ENCODE measurements at places on chromosomes 2 and 18.

GRCh38 chr2:86302320-86302719, 35.1 kb downstream of the REEP1 start:
- DNase-seq = no peak

DNA sequence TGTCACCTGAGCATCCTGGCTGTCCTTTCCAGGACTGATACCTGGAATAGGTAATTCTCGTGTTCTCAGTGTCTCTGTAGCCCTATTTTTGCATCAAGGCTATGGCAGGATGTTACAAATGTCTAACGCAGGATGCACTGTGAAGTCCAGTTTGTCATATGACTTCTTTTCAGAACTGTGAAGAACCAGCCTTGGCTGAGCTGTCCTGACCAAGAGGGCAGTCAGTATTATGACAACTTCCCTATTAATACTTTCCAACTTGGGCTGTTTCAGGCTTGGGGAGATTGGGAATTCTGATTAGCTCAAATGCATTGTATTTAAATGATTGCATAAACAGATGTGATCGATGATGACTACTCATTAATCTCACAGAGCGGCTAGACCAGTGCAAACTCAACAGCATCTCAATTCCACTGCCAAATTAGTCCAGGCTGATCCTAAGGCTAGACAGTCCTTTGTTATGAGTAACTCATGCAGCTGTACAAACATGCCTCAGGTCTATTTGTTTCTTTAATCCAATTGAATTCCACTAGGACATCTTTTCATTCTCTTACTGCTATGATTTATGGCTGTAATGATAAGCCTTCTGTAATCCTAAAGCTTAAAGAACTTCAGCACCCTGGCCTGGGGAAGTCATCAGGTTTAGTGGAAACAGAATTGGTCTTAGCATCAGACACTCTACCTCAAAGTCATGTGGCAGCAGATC, 331.6 kb downstream of the KCNS3 start:
- DNase-seq = no peak

DNA sequence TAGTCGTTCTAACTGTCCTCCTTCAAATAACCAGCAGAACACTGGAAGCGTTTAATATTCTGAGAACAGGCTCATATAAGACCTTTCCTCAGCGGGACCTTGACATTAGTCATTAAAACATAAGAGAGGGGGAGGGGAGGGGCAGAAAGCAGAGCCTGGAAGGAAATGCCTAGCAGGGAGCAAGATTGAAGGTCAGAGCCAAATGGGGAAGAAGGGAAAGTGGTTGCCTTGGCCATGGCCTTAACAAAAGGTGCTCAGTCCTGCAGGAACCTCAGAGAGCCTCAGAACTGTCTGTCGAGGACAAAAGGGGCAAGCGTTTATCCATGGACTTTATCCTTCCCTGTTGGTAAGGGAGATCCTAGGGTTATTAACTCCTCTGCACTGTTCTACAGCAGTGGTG, 856 bp upstream of the PLA2R1 start:
- DNase-seq = no peak

DNA sequence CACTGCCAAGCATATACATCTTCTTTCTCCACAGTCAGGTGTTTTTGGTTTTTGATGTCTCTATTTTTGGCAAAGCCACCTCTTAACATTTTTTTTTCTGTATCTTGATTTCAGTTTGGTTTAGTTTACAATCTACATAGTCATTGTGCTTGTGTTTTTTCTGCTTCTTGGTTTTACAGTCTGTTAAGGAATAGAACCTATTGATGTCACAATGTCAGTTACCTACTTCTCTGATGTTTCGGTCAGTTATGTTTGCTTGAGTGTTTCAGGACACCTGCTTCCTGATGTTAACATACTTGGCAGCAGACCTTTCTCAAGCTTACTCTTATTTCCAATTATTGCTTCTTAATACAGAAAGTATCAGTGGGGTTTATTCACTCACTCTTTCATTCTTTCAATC, 253.3 kb downstream of the SPAG16 start:
- no peak for DNase-seq

DNA sequence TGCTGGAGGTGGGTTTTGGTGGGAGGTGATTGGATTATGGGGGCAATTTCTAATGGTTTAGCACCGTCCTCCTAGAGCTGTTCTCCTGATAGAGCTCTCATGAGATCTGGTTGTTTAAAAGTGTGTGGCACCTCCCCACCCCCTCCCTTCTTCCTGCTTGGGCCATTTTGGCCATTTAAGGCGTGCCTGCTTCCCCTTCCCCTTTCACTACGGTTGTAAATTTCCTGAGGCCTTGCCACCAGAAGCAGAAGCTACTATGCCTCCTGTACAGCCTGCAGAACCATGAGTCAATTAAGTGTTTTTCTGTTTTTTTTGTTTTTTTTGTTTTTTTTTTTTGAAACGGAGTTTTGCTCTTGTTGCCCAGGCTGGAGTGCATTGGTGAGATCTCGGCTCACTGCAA, 335.7 kb upstream of the HS6ST1 start:
- DNase-seq = peak; percentile 88
